ENCODE measurements at places on chromosomes 2 and 18.

- DNase-seq, result no peak
Measured at GRCh38 chr2:47014564-47015051, 99.0 kb upstream of the MCFD2 start.

DNA sequence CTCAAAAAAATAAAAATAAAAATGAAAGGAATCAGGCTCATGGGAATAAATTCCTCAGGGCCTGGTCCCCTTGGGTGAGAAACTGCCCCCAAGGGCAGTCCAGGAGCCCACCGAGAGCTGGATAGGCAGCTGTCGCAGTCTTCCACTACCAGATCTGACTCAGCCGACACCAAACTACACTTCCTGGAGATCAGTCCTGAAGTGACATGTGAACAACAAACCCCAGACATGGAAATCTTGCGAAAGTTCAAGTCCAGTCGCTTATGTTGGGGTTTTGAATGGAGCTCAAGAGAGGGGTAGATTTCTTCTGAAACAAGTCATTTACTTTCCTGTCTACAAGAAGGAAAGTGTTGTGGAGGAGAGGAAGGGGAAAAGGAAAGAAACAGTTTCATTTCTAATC lies 12.9 kb downstream of the ADCY3 start:
- no peak for DNase-seq

DNA sequence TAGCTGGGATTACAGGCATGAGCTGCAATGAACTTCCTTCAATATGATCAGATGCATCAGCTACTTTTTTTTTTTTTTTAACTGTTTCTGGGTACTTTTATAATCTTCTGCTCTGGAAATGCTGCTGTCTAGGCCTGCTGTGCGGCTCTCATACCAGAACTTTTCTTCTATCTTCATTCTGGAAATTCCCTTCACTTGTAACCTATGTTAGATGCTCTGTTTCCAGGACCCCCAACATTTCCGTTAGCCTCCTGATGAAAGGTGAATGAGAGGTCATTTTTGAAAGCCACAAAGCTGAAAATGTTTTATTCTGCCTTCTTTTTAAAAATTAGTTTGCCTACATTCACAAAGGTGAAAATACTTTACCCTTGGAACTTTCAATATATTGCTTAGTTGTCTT lies 8.6 kb downstream of the AGFG1 start:
- no peak for DNase-seq

- no peak for DNase-seq
Measured at GRCh38 chr2:144546933-144547332, 27.0 kb upstream of the ZEB2 start.

DNA sequence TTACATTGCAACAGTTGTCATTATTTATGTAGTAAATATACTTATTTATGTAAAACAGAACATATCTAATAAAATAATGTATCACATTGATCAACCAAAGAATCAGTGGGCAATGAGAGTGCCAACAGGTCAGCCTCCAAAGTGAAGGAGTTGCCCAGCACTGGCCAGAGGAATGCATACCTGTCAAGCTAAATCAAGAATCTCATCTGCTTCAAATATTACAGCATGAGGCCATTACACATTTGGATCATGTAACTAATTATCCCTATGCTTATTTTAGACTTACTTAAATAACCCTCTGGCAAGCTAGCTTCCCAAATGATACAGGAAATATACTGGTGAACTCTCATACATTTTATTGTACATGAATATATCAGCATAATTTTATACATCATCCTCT lies 1211.7 kb upstream of the ACVR2A start:
- no peak for DNase-seq

DNA sequence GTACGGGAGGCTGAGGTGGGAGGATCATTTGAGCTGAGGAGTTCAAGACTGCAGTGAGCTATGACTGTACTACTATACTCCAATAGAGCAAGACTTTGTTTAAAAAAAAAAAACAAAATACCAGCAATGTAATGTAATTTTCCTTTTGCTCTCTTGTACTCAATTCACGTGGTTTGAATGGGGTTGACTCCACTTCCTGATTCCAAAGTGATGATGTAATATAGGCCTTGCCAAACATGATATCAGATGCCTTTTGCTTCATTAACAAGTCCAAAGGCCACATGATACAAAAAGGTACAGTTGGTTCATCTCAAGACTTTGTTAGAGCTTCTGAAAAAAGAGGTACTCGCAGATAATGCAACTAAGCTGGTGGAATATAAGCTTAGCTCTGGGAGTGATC lies 321.8 kb downstream of the ZEB2 start:
- DNase-seq, result no peak

DNA sequence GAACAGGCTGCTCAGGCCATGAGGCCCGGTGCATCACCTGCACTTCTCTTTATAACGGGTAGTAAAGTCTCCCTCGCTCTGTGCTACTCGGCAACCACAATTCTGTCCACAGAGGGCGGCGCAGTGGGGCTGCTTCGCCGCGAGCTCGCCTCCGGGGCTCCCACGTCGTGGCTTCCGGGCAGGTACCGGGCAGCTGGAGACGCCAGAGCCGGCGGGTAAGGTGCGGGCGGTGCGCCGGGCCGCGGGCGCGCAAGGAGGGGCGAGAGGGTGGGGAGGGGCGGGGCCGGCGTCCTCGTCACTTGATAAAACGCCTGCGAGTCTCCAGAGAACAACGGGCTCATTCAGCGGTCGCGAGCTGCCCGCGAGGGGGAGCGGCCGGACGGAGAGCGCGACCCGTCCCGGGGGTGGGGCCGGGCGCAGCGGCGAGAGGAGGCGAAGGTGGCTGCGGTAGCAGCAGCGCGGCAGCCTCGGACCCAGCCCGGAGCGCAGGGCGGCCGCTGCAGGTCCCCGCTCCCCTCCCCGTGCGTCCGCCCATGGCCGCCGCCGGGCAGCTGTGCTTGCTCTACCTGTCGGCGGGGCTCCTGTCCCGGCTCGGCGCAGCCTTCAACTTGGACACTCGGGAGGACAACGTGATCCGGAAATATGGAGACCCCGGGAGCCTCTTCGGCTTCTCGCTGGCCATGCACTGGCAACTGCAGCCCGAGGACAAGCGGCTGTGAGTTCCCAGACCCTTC lies at the start of gene ITGA6:
TSS of gene ITGA6 (plus strand) at position 331 of the 734 bp plus-strand sequence.
- DNase-seq, result peak; percentile 70

- DNase-seq, result no peak
Measured at GRCh38 chr18:41906528-41907146, 48.4 kb upstream of the PIK3C3 start.

GRCh38 chr2:230773039-230773773 lies 60.6 kb downstream of the CAB39 start:
- no peak for DNase-seq

- DNase-seq, result no peak
Measured at GRCh38 chr2:42879121-42879705, 86.8 kb upstream of the HAAO start.

DNA sequence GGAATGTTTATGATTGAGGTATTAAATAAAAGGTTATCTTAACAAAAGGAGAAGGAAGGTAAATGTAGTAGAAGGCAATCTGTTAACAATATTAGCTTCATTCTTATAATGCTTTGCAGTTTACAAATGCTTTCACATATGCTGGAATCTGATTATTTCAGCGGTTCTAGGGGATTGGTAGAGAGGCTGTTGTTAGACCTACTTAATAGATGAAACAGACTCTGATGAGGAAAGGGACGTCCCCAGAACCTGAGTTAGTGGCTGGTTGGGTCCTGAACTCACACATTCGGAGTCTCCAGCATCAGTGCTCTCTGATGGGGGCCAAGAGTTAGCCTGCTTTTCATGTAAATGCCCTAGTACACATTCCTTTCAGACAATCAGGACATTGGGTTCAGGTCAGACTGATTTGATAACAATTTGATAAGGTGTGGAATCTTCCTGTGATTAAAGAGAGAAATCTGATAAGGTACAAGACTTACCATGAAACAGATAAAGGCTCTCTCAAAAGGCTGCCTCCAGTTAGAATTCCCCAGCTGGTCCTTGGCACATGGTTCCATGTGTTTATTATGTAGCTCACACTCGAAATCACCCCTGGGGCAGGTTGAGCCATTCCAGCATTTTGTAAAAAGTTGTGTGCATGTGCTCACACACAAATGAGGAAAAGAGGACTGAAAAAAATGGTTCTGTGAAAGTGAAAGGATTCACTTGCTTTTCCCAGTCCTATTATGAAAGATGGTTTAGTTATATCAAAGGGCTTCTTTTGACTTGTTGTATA lies 103.1 kb downstream of the GPD2 start:
- no peak for DNase-seq

DNA sequence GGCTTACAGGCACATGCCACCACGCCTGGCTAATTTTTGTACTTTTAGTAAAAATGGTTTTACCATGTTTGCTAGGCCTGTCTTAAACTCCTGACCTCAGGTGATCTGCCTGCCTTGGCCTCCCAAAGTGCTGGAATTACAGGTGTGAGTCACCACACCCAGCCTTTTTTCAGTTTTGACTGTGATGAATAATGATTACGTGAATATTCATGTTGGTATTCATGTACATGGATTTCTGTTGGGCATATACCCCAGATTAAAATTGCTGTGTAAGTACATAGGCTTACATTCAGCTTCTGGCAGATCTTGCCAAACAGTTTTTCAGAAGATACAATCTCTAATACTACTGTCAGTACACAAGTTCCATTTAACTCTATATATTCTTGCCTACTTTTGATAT lies 20.9 kb downstream of the SLC39A10 start:
- no peak for DNase-seq

DNA sequence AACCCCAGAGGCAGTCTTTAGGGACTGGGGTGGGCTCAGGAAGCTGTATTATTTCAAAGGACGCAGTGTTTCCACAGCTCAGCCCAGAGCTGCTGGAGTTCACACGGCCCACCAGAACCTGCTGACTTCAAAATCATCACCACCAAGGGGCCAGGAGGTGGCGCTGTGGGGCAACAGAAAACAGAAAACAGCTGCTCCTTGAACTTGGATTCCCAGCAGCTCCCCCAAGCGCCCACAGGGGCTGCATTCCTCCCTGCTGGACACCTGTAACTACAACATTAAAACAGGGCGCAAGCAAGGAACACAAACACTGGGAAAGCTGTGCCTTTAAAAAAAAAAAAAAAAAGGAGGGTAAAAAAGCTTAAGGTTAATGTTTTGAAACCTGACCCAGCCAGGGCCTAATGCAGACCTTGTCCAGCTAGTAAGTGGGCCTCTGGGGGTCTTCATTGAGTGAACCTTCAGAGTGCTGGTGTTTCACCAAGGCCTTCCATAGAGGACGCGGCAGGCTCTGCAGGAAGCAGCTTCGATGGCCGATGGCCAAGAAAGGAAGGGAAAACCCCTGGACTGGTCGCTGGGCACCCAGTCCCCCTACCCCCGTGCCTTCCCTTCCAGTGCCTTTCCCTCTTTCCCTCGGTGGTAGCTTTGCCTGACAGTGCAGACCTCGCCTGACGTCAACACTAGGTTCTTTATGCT lies 25.9 kb downstream of the MLPH start:
- peak; percentile 77 for DNase-seq

DNA sequence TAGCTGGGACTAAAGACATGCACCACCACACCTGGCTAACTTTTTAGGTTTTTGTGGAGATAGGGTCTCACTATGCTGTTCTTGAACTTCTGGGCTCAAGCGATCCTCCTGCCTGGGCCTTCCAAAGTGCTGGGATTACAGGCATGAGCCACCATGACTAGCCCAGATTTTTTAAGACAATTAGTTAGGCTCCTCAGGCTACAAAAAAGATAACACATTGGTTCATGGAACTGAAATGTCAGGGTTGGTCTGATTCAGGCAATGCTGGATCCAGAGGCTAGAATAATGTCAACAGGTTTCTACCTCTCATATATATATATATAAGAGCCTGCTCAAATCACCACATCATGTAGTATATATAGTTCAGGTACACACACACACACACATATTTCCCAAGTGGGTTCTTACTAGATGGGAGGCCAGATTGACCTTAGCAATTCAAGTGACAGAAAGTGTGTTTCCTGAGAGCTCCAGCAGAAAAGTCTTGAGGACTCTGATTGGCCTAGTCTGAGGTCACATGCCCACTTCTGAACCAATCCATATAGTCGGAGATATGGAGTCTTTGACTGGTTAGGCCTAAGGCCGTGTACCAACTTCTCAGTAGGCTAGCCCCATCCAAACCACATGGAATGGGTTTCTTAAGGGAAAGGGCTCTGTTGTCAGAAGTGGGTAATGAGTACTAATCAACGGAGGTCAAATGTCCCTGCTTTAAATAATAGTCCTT lies 72.6 kb upstream of the LAPTM4A start:
- DNase-seq, result no peak

DNA sequence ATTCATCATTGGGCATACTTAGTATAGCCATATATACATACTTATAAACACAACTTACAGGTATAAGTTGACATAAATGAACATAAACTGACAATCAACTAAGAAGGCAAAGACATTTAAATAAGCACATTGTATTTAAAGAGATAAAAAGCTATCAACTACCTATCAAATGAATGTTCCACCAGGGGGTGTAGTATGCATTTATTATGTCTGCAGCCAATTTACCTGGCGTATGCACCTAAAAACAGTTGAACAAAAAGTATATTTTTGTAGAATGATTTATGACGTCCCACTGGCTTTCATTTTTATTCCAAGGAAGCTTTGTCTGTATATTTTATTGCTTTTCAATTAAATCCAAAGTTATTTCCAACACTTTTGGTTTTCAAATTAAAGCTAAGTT lies 323.5 kb downstream of the AFF3 start:
- no peak for DNase-seq

DNA sequence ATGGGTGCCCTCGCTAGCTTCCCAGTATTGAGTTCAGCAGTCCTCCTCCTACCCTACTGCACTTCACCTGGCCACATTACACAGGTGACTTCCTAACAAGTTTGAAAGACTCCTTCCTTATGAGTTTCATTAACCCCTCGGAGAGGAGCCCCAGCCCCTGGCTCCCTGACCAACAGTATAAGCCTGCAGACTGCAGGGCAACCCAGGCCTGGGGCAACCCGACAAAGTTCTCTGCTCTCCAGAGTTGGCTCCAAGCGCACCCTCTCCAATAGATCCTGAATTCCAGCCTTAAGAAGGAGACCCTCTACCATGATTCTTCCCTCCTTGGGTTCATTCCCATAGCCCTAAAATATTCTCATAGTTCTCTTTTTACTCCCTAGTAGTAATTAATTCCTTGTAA lies 1162.8 kb upstream of the TMEFF2 start:
- no peak for DNase-seq

Data from activated CD4-positive, alpha-beta T cell treated with anti-CD3 and anti-CD28 coated beads, Interleukin-2, amount 50 U/mL, for 1 hour (primary cell).